ENCODE measurements at places on chromosomes 2 and 18.
A peak's percentile ranks its signal among the peaks of the same experiment; 100 is the strongest.

GRCh38 chr2:39377226-39377939 is 59.7 kb downstream of the MAP4K3 start:
- no peak for DNase-seq

GRCh38 chr2:203636588-203637470 is 69.6 kb upstream of the CD28 start:
- DNase-seq: no peak

- DNase-seq: no peak
These were observed 9.5 kb upstream of the TEX261 start for GRCh38 chr2:71003966-71004755.

GRCh38 chr2:62939735-62940491 is 110.7 kb upstream of the OTX1 start:
- DNase-seq: no peak

- no peak for DNase-seq
These were observed 52.9 kb downstream of the UPP2 start for GRCh38 chr2:158154596-158154995.

DNA sequence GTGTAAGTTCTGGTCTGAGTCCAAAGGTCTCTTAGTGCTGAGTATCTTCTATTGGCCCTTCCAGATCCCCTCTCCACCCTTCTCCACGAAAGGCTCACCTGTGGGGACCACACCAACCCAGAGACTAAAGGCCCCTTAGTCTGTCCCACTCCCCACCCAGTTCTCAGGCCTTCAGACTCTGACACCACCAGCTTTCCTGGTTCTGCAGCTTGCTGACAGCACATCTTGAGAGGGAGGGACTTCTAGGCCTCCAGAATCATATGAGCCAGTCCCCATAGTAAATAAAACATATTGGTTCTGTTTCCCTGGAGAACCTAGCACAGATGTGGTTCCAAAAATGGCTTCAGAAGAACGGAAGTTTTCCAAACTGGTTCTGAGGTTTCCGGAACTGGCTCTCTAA is 38.5 kb upstream of the KLF11 start:
- DNase-seq: no peak

DNA sequence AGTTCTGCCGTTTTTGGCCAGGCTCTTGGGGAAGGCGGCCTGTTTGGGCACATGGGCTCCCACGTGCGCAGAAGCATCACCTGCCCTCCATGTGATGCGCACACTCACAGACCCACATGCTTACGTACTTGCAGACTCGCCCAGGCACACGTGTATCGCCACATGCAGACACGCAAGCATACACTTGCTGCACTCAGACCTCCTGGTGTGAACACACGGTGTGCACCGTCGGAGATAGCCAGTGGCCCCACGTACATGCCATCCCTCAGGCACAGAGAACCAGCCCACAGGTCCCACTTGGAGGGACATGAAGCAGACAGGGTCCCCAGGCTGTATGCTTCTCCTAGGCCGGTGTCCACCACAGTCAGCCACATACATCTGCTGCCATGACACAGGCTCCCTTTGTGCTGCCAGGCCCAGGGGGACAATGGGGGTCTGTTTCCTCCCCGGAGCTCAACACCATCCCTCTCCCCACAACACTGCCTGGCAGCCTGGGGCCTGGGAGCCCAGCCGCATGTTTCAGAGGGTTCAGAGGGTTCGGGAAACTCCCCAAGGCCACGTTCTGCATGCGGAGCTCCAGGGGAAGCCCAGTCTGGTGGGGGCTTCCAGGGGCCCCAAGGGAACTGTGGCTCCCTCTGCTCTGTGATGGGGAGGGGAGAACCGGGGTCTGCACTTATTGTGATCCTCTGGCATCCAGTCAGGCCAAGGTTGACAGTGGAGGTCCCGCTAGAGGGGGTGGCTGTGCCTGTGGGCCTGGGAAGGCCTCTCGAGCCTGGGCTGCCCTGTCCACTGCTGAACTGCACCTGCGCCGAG is 208.1 kb upstream of the HAAO start:
- no peak for DNase-seq

- DNase-seq: no peak
These were observed 33.7 kb upstream of the SCLY start for GRCh38 chr2:238027058-238027457.

DNA sequence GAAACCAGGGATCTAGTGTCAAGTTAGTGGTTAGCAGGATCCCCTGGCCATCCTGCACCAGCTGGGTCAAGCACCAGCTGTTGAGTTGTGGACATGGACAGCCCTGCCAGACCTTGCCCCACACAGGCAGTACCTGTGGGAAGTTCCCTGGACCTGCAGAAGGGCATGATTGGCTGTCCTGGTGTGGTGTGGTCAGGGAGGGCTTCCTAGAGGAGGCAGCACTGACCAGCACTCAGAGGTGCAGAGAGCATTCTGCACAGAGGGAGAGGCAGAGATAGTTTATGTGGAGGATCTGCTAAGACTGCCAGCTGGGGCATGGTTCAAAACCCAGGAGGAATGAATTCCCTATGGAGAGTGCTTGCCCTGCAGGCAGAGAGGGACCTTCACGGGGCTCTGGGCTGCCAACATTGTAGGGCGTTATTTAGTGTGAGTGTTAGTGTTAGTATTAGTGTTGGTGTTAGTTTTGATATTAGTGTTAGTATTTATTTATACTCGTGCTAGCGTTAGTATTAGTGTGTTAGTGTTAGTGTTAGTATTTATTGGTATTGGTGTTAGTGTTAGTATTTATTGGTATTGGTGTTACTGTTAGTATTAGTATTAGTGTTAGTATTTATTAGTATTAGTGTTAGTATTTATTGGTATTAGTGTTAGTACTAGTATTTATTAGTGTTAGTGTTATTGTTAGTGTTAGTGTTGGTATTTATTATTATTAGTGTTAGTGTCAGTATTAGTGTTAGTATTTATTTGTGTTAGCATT is 31.9 kb downstream of the TWIST2 start:
- DNase-seq: peak; percentile 28

- no peak for DNase-seq
These were observed 69.8 kb downstream of the REV1 start for GRCh38 chr2:99420031-99420430.

GRCh38 chr2:168534926-168535325 is 78.9 kb downstream of the CERS6 start:
- DNase-seq: peak; percentile 27

DNA sequence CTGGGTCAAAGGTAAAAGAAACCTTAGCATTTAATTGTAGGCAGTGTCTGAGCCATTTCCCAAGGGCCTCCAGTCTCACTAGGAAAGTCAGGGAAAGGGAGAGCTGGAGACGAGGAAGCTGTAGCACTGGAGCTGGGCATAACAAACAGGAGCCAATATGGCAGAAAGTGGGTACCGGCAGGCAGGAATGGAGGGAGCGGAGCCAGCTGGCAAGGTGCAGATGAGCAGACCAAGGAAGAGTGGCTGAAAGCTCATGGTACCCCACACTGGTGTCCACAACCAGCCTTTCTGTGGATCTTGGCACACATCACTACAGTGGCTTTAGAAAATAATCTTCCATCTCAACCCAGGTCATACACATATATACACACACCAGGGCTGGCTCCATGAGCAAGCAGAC is 40.0 kb downstream of the ANKRD44 start:
- no peak for DNase-seq

- no peak for DNase-seq
These were observed 83.8 kb downstream of the PARD3B start for GRCh38 chr2:204628926-204629712.

DNA sequence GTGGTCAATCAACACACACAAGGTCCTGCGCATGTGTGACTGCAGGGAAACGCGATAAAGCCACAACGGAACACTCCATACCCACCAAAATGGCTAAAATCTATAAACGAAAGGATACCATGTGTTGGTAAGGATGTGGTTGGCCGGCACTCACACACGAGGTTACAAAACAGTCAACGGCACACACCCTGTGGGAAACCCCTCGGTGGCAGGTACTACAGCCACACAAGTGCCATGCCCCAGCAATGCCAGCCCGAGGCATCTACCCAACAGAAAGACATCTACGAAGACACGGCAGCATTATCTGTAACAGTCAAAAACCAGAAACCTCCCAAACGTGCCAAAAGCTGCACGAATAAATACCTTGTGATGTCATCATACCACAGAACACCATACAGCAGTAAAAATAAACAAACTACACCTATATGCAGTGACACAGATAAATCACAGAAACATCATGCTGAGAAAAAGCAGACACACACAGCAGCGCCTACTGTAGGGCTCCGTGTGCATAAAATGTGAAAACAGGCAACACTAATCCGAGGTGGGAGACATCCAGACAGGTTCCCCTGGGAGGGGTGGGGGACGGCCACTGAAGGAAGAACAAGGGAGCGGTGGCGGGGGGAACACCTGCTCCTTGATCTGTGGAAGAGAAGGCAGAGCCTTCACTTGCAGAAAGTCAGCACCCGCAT is 36.7 kb downstream of the HDAC4 start:
- no peak for DNase-seq

DNA sequence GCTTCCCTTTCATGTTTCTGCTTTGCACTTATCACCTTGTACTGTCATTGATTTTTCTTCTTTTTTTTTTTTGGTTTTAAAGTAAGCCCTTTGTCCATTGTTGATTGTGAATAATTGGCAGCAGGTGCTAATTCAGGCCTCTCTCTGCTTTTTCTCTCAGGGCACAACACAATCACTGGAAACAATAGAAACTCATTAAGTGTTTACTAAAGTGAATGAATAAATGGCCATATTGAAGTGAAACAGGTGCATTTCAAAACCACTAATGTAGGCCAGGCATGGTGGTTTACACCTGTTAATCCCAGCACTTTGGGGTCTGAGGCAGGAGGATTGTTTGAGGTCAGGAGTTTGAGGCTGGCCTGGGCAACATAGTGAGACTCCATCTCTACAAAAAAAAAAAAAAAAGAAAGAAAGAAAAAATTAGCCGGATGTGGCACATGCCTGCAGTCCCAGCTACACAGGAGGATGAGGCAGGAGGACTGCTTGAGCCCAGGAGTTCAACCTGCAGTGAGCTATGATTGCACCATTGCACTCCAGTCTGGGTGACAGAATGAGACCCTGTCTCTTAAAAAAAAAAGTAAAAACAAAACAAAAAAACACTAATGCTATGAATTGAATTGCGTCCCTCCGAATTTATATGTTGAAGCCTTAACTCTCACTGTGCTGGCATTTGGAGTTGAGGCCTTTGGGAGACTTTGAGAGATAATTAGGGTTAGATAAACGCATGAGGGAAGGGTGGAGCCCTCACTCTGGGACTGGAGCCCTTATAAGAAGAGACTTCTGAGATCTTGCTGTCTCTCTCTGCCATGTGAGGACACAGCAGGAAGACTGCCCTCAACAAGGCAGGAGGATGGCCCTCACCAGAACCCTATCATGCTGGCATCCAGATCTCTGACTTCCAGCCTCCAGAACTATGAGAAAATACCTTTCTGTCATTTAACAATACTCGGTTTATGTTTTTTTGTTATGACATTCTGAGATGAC is 19.9 kb downstream of the SLC38A11 start:
- DNase-seq: no peak

DNA sequence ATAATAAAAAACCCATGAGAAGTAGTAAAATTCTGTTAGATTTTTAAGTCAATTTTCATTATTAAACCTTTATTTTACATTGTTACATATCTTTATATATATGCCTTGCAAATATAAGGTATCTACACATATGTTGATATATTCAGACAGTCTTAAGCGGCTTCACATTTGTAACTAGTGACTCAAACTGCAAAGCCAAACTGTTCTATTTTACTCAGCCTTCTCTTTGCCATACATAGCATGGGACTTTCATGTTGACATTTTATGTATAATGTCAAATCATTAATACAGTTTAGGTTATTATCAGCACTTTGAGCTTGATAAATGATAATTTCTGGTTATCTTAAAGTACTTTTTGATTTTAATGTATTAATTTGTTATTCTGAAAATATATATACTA is 125.0 kb upstream of the WDSUB1 start:
- DNase-seq: no peak

- DNase-seq: no peak
These were observed 252.5 kb upstream of the SP5 start for GRCh38 chr2:170462433-170463205.

GRCh38 chr2:232516551-232516950 is 3.6 kb upstream of the PRSS56 start:
- DNase-seq: no peak

- DNase-seq: no peak
These were observed 102.6 kb upstream of the ITGA4 start for GRCh38 chr2:181354626-181355025.

DNA sequence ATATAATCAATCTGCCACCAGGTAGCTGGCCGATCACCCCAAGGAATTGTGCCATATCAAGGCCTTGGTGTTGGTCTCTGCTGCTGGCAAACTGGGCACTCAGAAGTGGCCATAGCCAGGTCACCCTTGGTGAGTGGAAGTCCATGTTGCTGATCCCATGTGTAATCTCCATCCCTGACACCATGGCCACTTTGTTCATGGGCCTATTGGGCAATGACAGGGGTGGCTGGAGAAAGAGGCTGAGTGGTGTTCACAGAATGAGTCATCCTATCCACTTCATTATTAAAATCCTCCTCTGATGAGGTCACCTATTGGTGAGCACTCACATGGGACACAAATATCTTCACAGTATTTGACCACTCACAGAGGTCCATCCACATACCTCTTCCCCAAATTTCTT is 26.7 kb upstream of the CD226 start:
- DNase-seq: no peak

DNA sequence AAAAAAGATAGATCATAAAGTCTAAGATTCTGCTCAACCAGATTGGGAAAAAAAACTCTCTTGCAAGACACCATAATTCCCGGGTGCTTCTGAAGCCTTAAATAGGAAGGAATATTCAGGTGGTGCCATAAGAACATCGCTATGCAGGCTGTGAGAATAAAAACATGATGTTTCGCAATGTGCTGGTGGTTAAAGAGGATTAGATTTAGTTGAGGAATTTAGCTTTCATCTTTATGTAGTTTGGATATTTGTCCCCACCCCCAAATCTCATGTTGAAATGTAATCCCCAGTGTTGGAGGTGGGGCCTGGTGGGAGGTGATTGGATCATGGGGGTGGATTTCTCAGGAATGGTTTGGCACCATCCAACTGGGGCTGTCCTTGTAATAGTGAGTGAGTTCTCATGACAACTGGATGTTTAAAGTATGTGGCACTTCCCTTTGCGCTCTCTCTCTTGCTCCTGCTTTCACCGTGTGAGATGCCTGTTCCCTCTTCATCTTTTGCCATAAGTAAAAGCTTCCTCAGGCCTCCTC is 132.2 kb downstream of the AKAIN1 start:
- no peak for DNase-seq

DNA sequence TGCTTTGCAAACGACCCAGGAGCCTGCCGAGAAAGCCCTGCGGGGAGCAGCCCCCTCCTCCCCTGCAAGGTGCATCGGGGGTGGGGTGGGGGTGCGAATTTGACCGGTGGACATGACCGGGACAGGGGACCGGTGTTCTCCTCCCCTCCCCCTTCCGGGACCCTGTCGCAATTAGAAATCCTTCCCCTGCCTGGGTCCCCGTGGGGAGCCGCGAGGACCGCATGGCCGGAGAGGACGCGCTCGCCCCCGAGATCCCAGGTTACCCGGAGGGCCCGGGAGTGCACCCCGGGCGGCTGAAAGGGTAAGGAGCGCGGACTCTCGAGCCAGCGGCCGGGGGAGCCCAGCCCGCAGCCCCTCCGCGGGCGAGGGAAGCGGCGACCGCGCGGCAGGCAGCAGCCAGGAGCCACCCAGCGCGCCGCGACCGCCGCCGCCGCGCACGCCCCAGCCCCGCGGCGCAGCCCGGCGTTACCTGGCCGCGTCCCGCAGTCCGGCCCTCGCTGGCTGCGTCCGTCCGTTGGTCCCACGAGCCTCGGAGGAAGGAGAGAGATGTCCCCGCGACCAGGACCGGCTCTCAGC is 482 bp downstream of the DLGAP1 start:
- no peak for DNase-seq

- no peak for DNase-seq
These were observed 112.4 kb upstream of the PPP1CB start for GRCh38 chr2:28639092-28639691.

- peak; percentile 79 for DNase-seq
These were observed 1389.1 kb upstream of the TMEFF2 start for GRCh38 chr2:193583638-193584400.

Measured in H9 (cell line).